Skeletal muscle tissue (tissue), 5 donors: ENCODE measurements at places on chromosomes 11 and 22. TPM values are rescaled to one million over a fixed set of nuclear protein-coding genes. Genes with fewer than 3 reads are reported as not detected.

CEP126 gene
- 1.6 TPM for total RNA-seq

ART1 gene
- total RNA-seq = 2.1 TPM

HORMAD2 gene
- not detected for total RNA-seq

FOLH1 gene
- 1.6 TPM for total RNA-seq

KCNQ1OT1 gene
- total RNA-seq = 6.8 TPM
